Renal cortex interstitium (tissue), 15 donors: ENCODE measurements at places on chromosomes 7 and 10. TPM values are rescaled to one million over a fixed set of nuclear protein-coding genes. Genes with fewer than 3 reads are reported as not detected.

GRCh38 chr7:139799586-139799985, 21.8 kb upstream of the HIPK2 start:
- no peak for DNase-seq

The FFAR4 gene
- not detected for polyA plus RNA-seq

- DNase-seq, result no peak
Observed at GRCh38 chr10:79183468-79183865, 114.7 kb downstream of the ZMIZ1 start.

DNA sequence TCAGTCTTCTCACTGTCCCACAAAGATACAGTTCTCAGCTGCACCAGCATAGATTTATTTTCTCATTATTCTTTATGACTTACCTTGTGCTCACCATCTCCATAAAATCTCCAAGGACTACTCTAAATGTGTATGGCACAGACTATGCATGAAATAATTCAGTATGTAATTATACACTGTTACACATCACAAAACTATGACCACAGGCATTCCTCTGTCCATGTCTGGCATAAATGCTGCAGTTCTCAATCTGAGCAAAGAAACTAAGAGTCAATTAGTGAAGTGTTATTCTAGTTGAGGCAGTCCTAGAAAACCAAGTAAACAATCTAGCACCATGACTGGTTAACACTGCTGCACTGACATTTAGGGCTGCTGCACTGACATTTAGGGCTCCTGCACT, 2.7 kb downstream of the CYCS start:
- DNase-seq, result no peak

GRCh38 chr10:106535304-106535953, 629.1 kb downstream of the SORCS1 start:
- DNase-seq, result no peak

DNA sequence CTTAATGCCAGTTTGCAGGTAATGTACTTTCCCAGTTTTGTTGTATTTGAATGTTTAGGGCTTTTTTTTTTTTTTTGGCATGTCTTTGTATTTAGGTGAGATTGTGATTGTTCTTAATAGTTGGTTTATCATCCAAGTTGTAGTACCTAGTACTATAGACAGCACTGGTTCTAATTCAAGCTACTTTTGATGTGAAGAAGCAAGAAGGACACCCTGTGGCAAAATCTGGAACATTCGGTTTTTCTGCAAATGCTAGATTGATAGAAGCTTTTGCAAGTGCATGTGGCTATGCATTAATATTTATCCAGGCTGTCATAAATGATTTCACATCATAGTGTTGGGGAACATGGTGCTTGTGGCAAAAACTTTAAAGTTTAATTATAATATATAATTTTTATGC, 248.9 kb downstream of the FOXP2 start:
- no peak for DNase-seq

The SLC16A9 gene
- polyA plus RNA-seq, result 31.8 TPM

DNA sequence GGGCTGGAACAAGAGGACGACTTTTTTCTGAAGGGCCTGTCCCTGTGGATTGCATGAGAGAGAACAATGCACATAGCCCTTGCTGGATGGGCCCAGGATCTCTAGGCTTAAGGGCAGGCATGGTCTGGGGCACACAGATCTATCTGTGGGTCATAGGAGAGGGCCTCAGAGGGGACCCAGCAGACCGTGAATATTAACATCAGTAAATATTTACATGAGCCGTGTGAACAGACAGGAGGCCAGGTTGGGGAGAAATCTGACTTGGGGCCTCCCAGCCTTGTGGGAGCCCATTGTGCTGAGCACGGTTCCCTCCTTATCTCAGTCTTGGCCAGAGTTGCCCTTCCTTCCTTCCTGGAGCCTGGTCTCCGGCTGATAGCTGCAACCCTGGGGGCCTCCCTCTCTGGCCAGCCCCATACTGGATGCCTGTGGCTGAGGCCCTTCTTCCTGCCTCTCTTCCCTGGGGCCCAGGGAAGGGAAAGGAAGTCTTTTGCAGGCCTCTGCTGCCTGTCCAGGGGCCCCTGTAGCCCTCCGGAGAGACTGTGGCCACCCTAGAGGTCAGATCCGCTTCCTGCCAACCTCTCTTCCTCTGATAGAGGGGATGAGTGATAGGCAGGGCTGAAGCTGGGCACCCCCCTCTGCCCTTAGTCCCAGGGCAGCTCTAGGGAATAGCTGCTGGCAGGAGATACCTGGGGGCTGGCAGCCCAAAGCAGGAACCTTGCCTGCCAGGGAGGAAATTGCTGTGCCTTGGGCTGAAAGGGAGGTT, 44.5 kb upstream of the TRIM8 start:
- DNase-seq, result no peak

DNA sequence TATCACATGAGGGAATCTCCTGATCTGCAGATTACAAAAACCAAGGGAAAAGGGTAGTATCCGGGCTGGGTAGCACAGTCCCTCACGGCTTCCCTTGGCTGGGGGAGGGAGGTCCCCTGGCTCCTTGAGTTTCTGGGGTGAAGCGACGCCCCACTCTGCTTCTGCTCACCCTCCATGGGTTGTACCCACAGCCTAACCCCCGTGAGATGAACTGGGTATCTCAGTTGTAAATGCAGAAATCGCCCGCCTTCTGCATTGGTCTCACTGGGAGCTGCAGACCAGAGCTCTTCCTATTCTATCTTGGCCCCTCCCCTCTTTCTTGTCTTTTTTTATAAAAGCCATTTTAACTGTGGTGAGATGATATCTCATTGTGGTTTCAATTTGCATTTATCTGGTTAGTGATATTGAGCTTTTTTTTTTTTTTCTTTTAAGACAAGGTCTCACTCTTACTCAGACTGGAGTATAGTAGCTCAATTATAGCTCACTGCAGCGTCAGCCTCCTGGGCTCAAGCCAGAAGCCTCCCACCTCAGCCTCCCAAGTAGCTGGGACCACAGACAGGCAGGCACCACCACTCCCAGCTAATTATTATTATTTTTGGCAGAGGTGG, 87.8 kb downstream of the ABCC2 start:
- DNase-seq, result no peak

The OGA gene
- polyA plus RNA-seq, result 245 TPM

DNA sequence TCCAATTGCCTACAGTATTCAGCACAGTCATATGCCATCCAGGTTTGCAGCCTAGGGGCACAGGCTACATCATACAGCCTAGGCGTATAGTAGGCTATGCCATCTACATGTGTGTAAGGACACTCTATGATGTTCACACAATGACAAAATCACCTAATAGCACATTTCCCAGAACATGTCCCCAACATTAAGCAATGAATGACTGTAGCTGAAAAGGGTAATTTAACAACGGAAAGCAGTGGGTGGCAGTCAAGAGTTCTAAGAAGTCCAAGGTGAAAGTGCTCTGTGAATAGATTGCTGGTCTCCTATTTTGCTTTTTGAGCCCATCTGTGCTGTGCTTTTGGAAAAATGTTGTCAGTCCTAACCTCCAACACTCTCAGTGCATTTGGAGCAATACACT, 162.6 kb downstream of the KLF6 start:
- DNase-seq, result no peak

DNA sequence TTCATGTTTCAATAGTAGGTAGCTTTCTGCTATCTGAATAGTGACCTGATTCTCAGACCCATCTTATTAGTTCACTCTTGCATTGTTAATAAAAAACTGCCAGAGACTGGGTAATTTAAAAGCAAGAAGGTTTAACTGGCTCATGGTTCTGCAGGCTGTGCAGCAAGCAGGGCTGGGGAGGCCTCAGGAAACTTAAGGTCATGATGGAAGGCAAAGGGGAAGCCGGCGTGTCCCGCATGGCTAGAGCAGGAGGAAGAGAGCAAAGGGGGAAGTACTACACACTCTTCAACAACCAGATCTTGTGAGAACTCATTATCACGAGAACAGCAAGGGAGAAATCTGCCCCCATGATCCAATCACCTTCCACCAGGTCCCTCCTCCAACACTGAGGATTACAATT, 185.2 kb upstream of the PITRM1 start:
- DNase-seq, result no peak

The SLC18A3 gene
- polyA plus RNA-seq, result not detected
